ENCODE measurements at places on chromosomes 7 and 10.

GRCh38 chr7:140010194-140010895 lies 52.4 kb downstream of the PARP12 start:
- no peak for DNase-seq

- DNase-seq: no peak
These were observed 69.1 kb downstream of the C10orf120 start for GRCh38 chr10:122630526-122630925.

GRCh38 chr7:138573741-138574140 lies 113.7 kb downstream of the TRIM24 start:
- DNase-seq: no peak

DNA sequence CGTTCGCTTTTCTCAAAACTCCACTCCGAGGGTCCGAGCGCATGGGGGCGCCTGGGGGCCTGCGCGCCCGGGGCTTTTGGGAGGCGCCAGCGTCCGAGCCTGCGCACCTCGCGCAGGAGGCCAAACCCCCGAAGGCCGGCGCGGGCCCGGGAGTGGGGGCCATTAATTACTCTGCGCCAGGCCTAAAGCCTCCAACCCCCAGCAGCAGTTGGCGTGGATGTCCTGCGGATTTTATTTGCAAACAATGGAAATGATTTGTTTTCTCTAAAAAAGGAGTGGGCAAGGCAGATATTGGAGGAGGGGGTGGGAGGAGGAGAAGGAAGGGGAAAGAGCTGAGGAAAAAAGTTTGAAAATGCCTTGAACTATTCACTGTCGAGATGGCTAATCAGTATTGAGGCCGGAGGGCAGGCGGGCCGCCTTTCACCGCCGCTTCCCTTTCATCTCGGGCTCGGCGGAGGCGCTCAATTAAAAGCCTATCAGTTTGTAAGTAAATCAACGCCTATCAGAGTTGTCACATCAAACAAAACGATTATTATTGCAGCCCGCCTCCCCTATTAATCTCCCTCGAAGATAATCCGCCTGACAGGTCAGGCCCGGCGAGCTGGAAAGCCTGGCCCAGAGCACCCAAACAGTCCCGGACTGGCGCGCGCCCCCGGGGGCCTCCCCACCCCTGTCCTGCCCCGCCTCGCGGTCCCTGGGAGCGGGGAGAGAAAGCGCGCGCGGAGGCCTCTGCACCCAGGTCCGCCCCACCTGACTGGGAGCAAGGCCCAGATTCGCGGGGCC lies 3.4 kb upstream of the ZNF503 start:
- DNase-seq: no peak

DNA sequence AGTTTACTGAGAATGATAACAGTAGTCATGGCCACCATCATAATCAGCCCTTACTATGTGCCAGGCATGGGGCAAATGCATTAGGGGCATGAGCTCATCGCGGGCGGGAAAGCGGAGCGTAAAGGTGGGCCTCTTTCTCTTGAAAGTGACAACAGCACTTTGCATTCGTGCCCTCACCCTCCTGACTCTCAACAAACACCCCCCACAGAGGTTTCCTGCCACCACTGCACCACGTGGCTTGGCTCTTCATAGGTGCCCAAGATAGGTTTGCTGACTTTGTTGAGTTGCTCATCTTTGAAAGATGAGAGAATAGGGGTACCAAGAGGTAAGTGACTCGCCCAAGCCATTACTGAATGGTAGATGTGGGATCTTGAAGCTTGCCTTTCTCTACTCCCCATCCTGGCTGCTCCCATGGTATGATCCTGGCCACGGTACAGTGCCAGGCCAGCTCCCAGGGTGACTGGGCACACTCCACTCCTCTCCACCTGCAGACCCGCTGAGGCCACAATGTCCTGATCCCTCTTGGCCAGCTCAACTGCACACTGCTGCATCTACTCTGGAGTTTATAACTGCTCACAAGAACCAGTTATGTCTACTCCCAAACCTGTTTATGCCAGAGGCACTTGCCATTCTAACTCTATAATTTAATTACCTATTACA lies 26.0 kb downstream of the SLIT1 start:
- DNase-seq: no peak

Data from AML-193 (cell line).